ENCODE measurements at places on chromosomes 1 and 21.

GRCh38 chr1:229139331-229140118 lies 131.4 kb upstream of the RAB4A start:
- no peak for DNase-seq

GRCh38 chr21:14814991-14815390 lies 249.8 kb downstream of the NRIP1 start:
- DNase-seq = no peak

DNA sequence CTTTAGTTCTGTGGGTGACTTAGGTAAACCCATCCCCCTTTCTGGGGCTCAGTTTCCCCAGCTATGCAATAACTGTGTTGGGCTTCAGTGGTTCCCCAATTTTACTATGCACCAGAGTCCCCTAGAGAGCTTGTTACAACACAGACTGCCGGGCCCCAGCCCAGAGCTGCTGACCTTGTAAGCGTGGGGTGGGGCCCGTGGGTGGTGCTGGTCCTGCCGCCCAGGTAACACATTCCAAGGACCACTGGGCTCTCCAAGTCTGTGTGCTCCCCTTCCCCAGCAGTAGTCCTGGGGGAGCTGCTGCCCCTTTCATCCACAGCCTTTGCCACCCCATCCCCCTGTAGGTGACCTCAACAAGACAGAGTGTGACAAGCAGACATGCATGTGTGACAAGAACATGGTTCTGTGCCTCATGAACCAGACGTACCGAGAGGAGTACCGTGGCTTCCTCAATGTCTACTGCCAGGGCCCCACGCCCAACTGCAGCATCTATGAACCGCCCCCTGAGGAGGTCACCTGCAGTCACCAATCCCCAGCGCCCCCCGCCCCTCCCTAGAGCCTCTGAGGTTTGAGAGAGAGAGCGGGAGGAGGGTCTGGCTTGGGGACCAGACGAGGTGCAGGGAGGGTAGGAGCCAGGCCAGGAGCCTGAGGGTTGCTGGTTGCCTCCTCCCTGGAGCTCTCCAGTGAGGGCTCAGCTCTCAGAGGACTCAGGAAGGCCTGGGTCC lies 8.9 kb downstream of the PLA2G2F start:
- no peak for DNase-seq

- no peak for DNase-seq
Measured at GRCh38 chr1:94115254-94115899, 5.6 kb downstream of the ABCA4 start.

DNA sequence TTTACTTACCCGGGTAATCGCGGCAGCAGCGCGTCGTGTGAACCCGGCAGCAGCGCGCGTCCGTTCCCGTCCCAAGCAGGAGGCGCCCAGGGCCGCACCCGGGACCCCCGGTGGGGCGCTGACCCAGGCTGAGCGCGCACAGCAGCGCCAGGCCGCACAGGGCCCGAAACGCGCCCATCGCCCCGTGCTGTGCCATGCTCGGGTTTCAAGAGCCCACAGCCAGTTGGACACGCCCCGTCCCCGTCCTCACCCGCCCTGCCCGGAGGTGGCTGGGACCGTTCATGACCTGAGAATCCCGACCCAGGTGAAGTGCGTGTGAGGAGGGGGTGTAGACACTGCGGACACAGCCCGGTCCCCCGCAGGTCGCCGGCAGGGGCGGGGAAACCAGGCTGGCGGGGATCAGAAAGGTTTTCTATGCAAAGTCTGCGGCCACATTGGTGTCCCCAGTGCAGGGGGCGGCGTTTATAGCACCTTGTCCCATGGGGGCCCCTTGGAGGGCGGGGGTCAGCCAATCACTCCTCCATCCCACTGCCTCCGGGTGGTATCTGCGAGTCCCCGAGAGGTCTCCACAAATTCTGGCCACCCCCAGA lies at the start of gene TNFRSF18:
Gene TNFRSF18, minus strand, starts transcription at position 217 of the 590 bp plus-strand sequence. Its CDS starts 21 bp downstream, at position 196.
- DNase-seq = no peak

DNA sequence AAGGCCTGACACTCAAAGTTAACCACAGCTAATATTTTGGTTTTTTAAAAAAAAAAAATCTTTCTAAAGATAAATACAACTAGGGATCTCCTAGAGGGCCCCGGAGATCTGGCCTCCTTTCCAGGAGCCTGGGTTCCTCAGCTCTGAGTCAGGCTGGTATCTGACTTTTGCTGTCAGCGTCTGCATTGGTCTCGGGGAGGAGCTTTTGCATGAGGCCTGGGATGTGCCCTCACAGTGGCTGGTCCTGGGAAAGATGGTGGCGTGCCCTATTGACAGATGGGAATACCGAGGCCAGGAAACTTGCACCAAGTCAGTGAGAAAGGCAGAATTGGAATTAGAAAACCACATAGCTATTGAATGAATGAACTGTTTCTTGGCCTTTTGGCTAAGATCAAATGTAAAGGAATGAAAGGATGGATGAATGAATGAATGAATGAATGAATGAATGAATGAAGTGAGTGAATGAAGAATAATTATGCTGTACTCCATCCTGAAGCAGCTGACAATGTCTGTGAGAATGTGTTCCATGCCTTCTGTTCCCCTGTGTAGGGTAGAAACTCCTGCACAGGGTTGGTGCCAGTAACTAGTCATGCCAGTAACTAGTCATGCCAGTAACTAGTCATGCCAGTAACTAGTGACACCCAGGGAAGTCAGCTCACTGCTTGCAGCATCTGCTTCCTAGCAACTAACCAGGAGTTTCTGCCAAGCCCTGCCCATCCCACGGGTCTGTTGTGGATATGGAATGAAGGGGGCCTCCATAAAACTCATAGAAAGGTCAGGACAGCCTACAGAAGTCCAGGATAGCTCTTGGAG lies 242.5 kb upstream of the VAMP3 start:
- no peak for DNase-seq

DNA sequence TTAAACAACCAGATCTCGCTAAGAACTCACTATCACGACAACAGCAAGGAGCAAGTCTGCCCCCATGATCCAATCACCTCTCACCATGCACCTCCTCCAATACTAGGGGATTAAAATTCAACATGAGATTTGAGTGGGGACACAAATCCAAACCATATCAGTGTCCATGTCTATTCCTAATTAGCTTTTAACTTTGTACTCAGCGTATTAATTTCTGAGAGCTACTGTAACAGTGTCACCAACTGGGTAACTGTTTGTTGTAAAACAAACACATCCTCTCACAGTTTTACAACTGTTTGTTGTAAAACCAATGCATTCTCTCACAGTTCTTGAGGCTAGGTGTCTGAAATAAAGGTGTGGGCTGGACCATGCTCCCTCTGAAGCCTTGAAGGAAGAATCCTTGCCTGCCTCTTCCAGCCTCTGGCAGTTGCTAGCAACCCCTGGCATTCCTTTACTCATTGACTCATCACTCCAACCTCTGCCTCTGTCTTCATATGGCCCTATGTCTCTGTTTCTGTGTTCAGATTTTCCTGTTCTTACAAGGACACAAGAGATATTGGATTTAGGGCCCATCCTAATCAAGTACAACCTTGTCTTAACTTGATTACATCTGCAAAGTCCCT lies 121.2 kb downstream of the LTN1 start:
- no peak for DNase-seq

- DNase-seq = no peak
Measured at GRCh38 chr1:198359024-198359653, 181.3 kb downstream of the ATP6V1G3 start.

DNA sequence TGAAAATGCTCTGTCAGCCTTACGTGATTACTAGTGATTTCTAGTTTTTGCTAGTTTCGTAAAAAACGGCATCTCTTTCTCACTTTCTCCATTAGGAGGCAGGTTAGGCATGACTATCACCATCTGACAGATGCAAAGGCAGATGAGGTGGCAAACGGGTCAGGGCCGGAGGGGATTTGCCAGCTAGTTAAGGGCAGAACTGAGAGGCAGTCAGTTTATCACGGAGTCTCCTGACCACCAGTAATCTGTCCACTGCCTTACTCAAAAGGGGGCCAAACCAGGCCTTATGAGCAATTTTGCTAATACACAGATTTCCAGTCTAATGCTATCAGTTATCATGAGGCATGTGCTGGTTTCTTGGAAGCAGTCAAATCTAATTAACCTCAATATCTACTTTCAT lies 159.3 kb downstream of the TSEN15 start:
- no peak for DNase-seq

GRCh38 chr21:37392441-37392840 lies 25.9 kb downstream of the DYRK1A start:
- no peak for DNase-seq

GRCh38 chr1:91885716-91886506 lies at the start of gene TGFBR3:
Gene TGFBR3 (minus strand): TSS chr1:91886151. CDS start chr1:91861531, 24,620 bp downstream.
- DNase-seq = peak; percentile 93

GRCh38 chr1:83673312-83673711 lies 325.6 kb downstream of the TTLL7 start:
- DNase-seq = no peak

GRCh38 chr1:2535455-2535854 lies 5.4 kb upstream of the HES5 start:
- no peak for DNase-seq
